ENCODE measurements at places on chromosomes 4 and X. TPM values are rescaled to one million over a fixed set of nuclear protein-coding genes. Genes with fewer than 3 reads are reported as not detected.
A peak's percentile ranks its signal among the peaks of the same experiment; 100 is the strongest.

Gene ZDHHC9
- 22.0 TPM for total RNA-seq

- DNase-seq = no peak
These were observed 143.5 kb downstream of the QDPR start for GRCh38 chr4:17368408-17368807.

DNA sequence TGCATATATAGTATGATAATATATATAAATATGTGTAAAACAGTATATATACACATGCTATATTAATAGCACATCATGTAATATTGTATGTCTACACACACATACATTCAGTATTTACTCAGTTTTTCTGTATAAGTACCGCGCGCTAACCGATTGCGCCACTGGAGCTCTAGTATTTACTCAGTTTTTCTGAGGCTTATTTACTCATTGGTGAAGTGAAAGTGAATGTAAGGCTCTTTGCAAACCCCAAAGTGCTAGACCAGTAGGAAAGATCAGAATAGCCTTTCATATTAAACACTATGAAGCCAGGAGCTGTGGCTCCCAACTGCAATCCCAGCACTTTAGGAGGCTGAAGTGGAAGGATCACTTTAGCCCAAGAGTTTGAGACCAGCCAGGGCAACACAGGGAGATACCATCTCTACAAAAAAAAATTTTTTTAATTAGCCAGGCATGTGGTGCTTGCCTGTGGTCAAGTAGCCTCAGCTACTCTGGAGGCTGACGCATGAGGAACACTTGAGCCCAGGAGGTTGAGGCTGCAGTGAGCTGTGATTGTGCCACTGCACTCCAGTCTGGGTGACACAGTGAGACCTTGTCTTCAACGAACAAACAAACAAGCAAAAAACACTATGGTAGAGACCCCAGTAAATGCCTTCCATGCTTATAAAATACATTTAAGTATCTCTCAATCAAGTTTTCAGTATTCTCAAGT lies 125.8 kb downstream of the KIT start:
- no peak for DNase-seq

- DNase-seq = no peak
These were observed 763 bp downstream of the USP38 start for GRCh38 chr4:143185253-143186107.

Gene CSAG3
- not detected for total RNA-seq

Gene GSPT2
- total RNA-seq = 4.5 TPM

DNA sequence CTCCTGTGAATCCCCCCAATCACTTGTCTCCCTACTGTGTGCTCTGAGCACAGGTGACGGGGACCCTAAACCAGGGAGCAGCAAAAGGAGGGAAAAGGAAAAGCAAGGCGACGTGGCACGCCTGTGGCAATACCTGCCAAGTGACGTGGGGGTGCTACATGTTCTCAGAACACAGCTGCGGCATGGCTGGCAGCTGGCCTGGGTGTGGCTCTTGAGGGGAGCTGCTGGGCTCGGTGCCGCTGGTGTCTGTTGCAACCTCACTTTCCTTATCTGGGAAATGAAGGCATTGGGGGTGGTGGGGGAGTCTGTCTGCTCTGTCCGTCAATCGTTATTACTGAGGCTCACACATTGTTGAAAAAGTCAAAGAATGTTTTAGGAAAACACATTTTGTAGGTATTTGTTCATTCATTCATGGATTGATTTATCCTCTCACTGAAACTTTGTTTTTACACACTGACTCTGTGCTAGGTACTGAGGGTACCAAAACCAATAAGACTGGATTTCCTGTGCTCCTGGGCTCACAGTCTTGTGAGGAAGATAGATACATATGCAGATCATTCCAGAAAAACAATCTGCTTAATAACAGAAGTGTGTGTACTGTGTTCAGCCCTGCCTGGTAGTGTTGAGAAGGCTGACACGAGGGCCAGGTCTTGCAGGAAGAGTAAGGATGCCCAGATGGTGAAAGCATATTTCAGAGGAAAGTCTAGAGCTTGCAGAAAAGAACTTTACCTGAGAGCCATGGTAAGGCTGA lies 217.6 kb downstream of the PTTG2 start:
- peak; percentile 92 for DNase-seq

DNA sequence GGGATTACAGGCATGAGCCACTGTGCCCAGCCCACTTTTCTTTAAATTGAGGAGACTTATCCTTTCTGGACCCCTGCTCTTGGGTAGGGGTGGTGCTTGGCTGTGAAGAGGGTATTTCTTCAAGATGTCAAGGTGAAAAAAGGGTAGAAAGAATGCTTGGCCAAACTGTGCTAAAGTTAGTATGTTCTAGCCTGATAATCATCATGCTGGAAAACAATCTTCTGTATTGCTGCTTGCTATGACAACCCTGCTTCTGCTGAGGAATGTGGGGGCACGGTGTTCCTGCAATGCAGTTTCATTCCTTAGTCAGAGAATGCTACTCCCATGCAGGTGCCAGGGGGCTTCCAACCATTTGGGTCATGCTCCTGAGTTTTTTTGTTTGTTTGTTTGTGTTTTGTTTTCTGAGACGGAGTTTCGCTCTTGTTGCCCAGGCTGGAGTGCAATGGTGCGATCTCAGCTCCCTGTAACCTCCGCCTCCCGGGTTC lies 4.0 kb upstream of the UBE2A start:
- DNase-seq = no peak

Gene RASGEF1B
- total RNA-seq = not detected

DNA sequence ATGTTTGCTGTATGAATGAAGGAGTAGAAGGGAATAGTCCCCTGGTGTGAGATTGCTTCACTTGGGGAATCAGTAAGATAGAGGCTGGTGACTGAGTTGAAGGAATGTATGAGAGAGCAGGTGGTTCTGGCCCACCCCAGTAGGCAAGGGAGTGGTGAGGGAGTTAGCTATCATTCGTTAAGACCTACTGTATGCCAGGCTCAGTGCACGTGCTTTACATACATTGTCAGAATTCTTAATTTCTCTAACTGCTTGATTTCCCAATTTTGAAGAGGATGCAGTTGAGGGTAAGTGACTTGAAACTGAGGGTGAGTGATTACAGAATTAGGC lies 700 bp downstream of the VMA21 start:
- DNase-seq = no peak

GRCh38 chr4:35912174-35912573 lies 332.1 kb downstream of the ARAP2 start:
- DNase-seq = no peak

GRCh38 chrX:29617276-29617675 lies 598.1 kb upstream of the MAGEB2 start:
- peak; percentile 3 for DNase-seq

GRCh38 chrX:138771047-138771446 lies 59.5 kb upstream of the FGF13 start:
- DNase-seq = no peak

- DNase-seq = peak; percentile 23
These were observed 114.0 kb upstream of the VEGFC start for GRCh38 chr4:176906709-176907108.

DNA sequence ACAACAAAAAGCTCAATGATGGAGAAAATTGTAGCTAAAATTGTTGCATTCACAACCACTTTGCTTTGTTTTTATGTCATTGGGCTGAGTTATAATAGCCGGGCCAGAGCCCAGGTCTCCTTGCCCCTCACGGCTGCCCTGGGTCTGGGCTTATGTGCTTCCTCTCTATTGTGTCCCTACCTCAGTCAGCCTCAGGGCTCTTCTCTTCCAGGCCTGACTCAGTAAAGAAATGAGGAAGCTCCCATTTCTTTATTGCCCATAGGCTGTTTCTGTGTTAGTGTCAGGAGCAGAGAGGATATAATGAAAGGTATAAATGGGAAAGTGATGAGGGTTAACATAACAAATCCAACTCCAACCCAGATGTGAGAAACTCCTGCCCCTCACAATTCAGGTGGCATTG lies 18.0 kb downstream of the BST1 start:
- no peak for DNase-seq

GRCh38 chr4:98199247-98199646 lies 56.0 kb upstream of the STPG2 start:
- DNase-seq = peak; percentile 0

- DNase-seq = peak; percentile 2
These were observed 377.7 kb downstream of the PACRGL start for GRCh38 chr4:21077967-21078366.

DNA sequence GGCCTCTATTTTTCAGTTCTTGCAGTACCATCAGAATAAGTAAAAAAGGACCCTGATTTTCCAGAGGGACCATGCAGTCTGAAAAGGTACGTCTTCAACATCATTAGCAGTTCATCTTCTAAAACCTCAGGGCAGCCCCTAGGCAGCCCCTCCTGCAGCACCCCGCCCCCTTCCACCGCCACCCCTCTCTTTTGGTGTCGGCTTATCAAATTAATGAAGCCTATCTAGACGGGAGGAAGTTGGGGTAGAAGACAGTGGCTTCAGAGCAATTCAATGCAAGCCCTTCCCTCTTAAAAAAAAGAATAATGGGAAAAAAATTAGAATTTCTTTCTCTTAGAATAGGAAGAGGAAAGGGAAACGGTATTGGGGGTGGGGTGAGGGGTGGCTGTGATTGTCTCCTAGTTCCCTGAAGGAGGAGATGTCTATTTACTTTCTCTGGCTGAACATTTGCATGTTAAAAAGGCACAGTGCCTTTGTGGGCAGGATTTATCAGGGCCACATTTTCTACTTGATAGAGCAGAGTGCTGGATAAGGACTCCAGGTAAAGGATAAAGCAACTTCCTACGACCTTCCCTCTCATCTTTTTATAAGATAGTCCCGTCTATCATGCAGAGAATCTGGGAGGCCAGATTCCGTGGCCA lies 159.4 kb downstream of the MGST2 start:
- DNase-seq = no peak

- peak; percentile 48 for DNase-seq
These were observed 10.4 kb downstream of the AFP start for GRCh38 chr4:73446336-73446938.
